ENCODE measurements at places on chromosomes 1 and 21. TPM values are rescaled to one million over a fixed set of nuclear protein-coding genes. Genes with fewer than 3 reads are reported as not detected.

OR2W3 gene
- polyA plus RNA-seq = not detected

- DNase-seq = peak; percentile 69
Observed at GRCh38 chr1:48019714-48020315, 22.6 kb upstream of the TRABD2B start.

ABCA4 gene
- polyA plus RNA-seq = 0.25 TPM

HJV gene
- not detected for polyA plus RNA-seq

- no peak for DNase-seq
Observed at GRCh38 chr1:61111084-61112004, 29.0 kb downstream of the NFIA start.

TRAPPC10 gene
- 9.9 TPM for polyA plus RNA-seq

- DNase-seq = no peak
Observed at GRCh38 chr1:155969377-155969791, 9.0 kb downstream of the ARHGEF2 start.

GJA4 gene
- not detected for polyA plus RNA-seq

GRCh38 chr1:6424000-6424565 lies 493 bp upstream of the ESPN start:
- DNase-seq = peak; percentile 36

- peak; percentile 84 for DNase-seq
Observed at GRCh38 chr1:92749024-92749634, 35.8 kb downstream of the EVI5 start.

CR1L gene
- polyA plus RNA-seq = not detected

MSTO1 gene
- polyA plus RNA-seq = 39.0 TPM

DNA sequence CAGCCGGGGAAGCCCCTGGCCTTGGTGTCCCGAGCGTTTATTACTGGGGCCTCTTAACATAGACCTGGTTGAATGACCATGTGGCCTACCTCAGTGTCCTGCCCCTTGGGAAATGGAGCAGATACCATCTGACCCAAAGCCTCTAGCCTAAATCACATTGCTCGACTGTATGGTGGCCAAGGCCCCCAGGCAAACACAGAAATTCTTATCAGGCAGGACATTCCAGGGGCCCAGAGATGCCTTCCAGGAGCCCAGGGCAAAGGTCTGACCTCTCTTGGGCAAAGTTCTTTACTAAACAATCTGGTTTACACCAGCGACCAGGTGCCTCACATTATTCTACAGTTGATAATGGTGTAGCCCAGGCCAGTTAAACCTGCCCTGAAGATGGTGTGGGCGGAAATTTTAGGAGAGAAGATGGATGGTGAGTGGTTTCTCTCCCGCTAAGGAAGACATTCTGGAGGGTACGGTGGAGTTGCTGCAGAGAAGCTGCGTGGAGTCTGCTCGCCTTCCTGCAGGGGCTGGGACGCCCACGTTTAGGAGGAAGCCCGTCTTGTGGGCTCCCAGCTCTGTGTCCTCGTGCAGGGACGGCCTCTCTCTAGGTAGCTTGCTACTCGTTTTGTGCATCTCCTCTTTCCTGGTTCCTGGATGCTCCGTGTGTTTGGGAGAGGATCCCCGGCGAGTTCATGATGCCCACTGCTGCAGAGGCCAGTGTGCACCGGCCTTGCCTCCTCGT lies 21.2 kb downstream of the AJAP1 start:
- DNase-seq = no peak

GRCh38 chr21:32940079-32941014 lies 85.4 kb upstream of the OLIG2 start:
- peak; percentile 65 for DNase-seq

- DNase-seq = no peak
Observed at GRCh38 chr1:229863651-229864545, 203.1 kb upstream of the GALNT2 start.

KRTAP12-2 gene
- polyA plus RNA-seq = not detected

CELA3B gene
- not detected for polyA plus RNA-seq

MEX3A gene
- polyA plus RNA-seq = 0.05 TPM

GNG4 gene
- 1.2 TPM for polyA plus RNA-seq

PCSK9 gene
- polyA plus RNA-seq = 0.16 TPM

DNA sequence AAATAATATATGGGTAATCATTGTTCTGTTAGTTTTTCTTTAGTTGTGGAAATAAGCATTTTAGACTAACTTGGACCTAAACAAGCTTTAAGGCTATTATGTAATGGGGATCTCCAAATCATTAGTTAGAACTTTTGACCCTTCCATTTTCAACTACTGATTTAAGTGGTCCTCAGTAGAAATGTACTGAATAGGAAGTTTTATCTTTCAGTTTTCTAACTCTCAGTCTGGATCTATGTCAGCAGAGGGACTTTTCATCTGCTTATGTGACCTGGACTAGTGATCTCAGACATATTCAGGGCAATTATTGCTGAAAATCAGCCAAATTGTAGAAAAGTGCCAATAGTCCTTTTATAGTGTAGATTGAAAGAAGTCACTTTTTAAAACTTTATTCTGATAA lies 56.0 kb downstream of the SASS6 start:
- no peak for DNase-seq

CHIA gene
- polyA plus RNA-seq = not detected

GUCA2A gene
- not detected for polyA plus RNA-seq

DNA sequence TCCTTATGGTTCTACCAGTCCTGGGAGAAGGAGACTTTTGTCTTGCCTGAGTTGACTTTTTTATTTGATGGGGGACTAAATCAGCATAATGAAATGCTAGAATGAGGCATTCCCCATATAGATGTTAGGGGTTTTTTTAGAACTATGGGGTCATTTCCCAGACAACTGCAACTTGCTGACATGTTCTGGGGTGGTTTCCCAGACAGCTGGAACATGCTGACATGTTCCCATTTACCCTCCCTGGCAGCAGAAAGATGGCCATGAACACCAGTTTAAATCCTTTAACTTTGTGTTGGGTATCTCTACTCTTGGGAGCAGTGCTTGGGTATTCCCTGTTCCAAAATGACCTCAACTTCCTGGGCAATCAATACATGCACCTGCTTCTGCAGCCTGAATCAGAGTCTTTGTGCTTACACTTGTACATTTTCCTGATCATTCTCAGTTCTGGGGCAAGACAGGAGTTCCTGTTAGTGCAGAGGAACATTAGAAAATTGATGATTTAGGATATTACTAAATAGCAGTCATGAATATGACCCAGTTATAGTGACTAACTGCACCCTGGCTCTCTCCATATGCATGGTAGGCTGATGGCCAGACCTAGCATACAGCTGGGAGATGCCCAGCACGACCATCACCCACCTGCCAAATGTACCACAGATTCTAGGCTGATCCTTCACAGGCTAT lies 75.4 kb upstream of the CD5L start:
- no peak for DNase-seq

DNA sequence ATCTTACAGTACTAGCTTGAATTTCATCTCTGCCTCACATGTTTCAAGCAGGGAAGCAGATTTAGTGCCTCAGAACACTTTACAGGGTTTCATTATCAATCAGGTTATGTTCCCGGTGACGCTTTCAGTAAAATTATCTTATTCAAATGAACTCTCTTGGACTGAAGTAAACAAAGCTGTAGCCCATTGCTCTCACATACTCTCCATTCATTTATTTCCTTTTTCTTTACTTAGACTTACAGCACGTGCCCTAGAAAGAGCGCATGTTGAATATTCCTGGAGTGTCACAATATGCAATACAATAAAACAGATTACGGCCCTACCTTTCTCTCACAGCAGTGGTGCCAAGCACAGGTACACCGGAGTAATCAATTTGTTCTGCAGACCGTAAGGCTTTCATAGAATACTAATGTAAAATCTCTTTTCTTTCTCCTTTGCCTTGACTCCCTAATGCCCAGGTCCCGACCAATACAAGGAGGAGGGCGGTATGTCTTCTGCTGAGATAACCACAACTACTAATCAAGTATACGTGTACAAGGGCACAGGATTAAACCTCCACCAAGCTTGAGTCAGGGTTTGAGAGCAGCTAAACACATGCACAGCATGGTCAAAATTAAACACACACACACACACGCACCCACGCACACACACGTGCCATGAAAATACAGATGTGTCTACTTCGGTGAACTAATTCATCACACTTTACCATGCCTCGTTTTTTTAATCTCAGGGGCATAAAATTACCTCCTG lies 62.8 kb downstream of the NRIP1 start:
- DNase-seq = no peak

DNA sequence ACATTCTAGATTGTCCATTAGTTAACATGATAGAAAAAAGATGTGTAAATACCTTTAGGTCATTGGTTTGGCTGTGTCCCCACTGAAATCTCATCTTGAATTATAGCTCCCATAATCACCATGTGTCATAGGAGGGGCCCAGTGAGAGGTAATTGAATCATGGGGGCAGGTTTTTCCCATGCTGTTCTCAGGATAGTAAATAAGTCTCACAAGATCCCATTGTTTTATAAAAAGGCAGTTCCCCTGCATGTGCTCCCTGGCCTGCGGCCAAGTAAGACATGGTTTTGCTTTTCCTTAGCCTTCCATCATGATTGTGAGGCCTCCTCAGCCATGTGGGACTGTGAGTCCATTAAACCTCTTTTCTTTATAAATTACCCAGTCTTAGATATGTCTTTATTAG lies 32.5 kb upstream of the SLC44A5 start:
- DNase-seq = peak; percentile 2

- DNase-seq = no peak
Observed at GRCh38 chr1:30134466-30135217, 588.7 kb downstream of the MATN1 start.

XCL2 gene
- not detected for polyA plus RNA-seq

GUCA2B gene
- not detected for polyA plus RNA-seq

- no peak for DNase-seq
Observed at GRCh38 chr1:156098784-156099183, 15.7 kb upstream of the LMNA start.

GRCh38 chr1:43975249-43975961 lies 645 bp downstream of the ATP6V0B start:
- DNase-seq = peak; percentile 67

DNA sequence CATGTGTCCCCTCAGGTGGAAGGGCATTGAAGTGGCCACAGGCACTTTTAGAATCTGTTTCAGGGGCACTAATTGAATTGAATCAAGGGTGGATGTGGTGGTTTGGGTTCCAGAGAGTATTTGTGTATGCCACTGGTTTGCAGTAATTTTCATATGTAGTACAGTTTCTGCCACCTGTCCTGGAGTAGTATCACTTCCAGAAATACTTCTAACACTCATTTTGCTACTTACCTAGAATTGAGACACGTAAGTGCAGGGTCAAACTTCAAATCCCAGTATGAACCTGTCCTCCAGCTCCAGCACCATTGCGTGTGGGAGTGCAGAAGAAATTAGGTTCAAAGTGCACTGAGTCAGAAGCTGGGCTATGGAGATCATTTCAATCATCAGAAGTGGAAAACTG lies 26.8 kb downstream of the RSPH1 start:
- no peak for DNase-seq

SLC1A7 gene
- polyA plus RNA-seq = 0.76 TPM

- no peak for DNase-seq
Observed at GRCh38 chr1:27471477-27471876, 18.5 kb downstream of the WASF2 start.

GRCh38 chr1:26826261-26827105 lies at the start of gene ZDHHC18:
Gene ZDHHC18 (plus strand): TSS chr1:26826688. CDS start chr1:26826805, 117 bp downstream.
- DNase-seq = peak; percentile 85

- DNase-seq = no peak
Observed at GRCh38 chr1:6316240-6317097, 55.6 kb upstream of the GPR153 start.

URB1 gene
- polyA plus RNA-seq = 4.9 TPM

DNA sequence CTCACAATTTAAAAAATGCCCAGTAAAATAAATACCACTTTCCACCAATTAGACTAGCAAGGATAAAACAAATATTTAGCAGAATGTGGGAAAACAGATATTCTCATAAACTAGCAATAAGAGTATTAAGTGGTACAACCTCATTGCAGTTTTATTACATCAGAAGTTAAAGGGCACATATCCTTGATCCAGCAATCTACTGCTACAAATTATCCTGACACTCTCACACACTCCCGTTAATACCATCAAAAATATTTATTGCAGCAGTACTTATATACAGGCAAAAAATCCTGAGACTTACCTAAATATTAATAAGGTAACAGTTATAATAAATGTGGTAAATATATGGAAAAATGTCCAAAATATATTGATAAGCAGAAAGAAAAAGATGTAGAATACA lies 44.3 kb downstream of the ZNF644 start:
- no peak for DNase-seq

CYP4A22 gene
- not detected for polyA plus RNA-seq

KRTAP13-2 gene
- polyA plus RNA-seq = not detected

B3GALNT2 gene
- polyA plus RNA-seq = 13.3 TPM

FCGR1A gene
- not detected for polyA plus RNA-seq

OR6P1 gene
- not detected for polyA plus RNA-seq

DNA sequence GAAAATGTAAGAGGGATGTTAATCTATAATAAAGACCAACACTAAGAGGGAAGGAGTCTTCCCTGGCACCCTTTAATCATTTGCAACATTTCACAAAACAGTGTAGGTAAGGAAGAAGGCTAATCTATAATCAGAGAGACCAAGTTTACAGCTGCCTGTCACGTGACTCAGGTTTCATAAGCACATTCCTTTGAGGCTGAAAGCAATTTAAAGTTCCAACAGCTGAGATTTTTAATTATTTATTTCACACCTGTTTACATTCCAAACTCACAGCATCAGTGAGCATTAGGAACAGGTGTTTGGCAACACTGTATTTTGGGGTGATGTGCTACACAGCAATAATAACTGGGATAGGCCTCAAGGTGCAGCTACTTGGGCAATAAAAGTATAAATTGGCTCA lies 75.7 kb upstream of the PGBD5 start:
- DNase-seq = no peak

Data from GM23248 (cell line).